NCI-H2107 (cell line): ENCODE measurements at places on chromosomes 3 and 15.

- no peak for DNase-seq
These were observed at the start of gene CMTM6 for GRCh38 chr3:32502118-32502945. Gene CMTM6, minus strand, starts transcription at chr3:32502852. Its CDS starts 107 bp downstream, at chr3:32502745.

GRCh38 chr3:24460974-24461373, 33.7 kb downstream of the THRB start:
- no peak for DNase-seq

- no peak for DNase-seq
These were observed 1.7 kb upstream of the HES1 start for GRCh38 chr3:194134231-194134756.

- DNase-seq = no peak
These were observed 40.5 kb downstream of the TRAT1 start for GRCh38 chr3:108862865-108863798.

GRCh38 chr3:114406922-114407321, 113.1 kb downstream of the TIGIT start:
- no peak for DNase-seq

- DNase-seq = no peak
These were observed 48.7 kb upstream of the TSC22D2 start for GRCh38 chr3:150359381-150359780.

DNA sequence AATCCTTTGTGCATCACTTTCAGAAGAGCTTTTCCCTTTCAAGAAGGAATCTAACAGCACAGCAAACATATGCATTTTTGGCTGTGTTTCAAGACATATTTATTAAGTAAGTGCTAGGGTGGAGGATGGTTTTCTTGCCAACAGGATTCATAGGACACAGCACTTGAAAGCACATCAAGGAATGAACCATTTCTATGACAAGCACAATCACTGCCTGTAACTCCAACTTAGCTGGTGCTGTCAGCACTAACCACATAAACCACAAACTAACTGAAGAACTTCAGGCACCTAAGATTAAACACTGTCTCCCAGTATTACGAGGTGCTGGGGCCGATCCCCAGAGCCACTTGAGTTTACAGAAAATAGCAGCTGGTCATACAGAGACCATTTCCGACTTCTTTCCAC, 35.4 kb upstream of the SPRED1 start:
- no peak for DNase-seq

- no peak for DNase-seq
These were observed 456.6 kb downstream of the MAGI1 start for GRCh38 chr3:65582012-65582717.
